ENCODE measurements at places on chromosomes 12 and 14.

GRCh38 chr14:68361231-68361630, 431.6 kb downstream of the ZFP36L1 start:
- DNase-seq, result no peak

DNA sequence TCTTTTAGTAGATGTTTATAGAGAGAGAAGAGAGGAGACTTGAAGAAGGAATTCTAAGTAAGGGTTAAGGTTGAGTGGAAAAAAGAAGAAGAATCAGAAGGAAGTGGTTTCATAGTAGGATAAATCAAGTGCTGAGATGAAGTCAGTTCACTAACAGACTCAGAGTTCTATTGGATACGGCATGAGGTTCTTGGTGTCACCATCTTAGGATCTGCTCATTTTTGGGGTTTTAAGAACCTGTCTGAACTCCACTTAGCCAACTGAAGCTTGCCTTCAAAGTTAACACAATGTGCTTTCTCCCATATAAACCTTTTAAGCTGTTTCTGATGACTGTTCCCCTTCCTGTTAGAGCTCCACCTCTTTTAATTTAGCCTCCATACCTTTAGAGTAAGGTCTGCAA, 152.6 kb downstream of the PRKCH start:
- no peak for DNase-seq

DNA sequence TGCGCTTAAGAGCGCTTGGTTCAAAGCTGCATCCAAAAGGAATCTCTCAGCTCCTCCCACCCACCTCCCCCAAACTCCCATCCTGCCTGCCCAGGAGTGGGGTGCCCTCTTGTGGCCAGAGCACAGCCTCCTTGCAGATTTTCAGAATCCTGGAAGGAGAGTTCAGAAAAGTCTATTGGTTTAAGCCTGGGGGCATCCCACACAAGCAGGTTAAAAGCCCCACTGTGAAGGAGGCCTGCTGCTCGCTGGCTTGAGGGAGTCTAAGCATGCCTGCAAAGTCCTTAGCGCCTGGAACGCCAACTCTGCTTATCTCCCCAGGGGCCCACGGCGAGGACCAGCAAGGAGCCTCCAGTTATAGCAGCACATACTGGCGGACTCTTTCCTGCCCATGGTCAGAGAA, 297.1 kb downstream of the KSR2 start:
- DNase-seq, result no peak

GRCh38 chr12:75591628-75592027, 80.2 kb upstream of the KRR1 start:
- DNase-seq, result no peak

- no peak for DNase-seq
These were observed 16.5 kb upstream of the GABARAPL1 start for GRCh38 chr12:10196210-10196609.

DNA sequence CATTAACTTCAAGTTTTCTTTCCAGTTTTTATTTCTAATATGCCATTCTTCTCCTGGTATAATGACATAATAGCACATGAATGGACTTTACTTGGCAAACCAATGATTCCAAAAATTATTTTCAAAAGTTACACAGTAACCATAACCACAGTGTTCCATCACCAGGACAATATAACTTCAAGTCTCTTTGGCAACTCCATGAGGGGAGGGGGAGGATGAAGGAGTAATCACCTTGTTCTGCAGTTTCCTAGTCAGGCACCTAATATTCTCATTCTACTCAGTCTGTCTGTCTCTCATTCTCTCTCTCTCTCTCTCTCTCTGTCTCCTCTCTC, 66.6 kb downstream of the BTG1 start:
- no peak for DNase-seq

GRCh38 chr14:30291216-30291615, 267.7 kb upstream of the G2E3 start:
- DNase-seq, result no peak

DNA sequence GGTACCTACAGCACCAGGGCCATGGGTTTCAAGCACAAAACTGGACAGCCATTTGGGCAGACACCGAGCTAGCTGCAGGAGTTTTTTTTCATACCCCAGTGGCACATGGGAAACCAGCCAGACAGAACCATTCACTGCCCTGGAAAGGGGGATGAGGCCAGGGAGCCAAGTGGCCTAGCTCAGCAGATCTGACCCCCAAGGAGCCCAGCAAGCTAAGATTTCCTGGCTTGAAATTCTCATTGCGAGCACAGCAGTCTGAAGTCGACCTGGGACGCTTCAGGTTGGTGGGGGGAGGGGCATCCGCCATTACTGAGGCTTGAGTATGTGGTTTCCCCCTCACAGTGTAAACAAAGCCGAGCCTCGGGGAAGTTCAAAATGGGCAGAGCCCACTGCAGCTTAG, 81.2 kb upstream of the CCDC175 start:
- no peak for DNase-seq

- DNase-seq, result no peak
These were observed 55.7 kb downstream of the ERC1 start for GRCh38 chr12:1046727-1047126.

DNA sequence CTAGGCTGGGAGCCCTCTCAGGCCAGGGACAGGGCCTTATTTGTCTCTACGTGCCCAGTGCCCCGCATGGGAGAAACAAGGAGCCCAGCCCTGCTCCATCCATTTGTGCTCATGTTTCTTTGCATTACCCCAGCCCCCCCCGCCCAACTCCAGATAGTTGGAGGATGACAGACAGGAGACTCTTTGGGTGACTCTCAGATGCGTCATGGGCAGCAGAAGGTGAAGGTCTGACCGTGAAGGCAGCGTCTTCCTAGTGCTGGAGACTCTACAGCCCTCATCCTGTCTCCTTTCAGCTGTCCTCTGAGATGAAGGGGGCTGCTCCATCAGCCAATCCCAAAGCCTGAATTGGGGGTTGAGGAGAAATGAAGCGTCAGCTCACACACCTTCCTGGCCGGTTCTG, 283 bp upstream of the PSMB11 start:
- no peak for DNase-seq

DNA sequence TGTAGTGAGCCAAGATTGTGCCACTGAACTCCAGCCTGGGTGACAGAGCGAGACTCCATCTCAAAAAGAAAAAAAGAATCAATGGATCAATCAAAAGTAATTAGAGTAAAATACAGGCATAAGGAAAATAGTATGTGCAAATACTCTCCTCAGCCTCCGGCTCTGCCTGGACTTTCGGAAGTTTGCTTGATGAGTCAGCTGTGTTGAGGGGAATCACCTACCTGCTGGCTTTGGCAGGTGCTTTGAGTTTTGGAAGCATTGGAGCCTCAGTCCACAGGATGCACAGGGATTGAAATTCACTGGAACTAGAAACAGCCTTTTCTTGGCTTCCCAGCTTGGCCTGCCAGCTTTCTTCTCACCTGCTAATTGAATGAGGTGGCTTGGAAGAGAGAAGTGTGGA, 268.2 kb downstream of the PCNX1 start:
- no peak for DNase-seq

GRCh38 chr14:99519931-99520421, 38.8 kb downstream of the CCNK start:
- no peak for DNase-seq

DNA sequence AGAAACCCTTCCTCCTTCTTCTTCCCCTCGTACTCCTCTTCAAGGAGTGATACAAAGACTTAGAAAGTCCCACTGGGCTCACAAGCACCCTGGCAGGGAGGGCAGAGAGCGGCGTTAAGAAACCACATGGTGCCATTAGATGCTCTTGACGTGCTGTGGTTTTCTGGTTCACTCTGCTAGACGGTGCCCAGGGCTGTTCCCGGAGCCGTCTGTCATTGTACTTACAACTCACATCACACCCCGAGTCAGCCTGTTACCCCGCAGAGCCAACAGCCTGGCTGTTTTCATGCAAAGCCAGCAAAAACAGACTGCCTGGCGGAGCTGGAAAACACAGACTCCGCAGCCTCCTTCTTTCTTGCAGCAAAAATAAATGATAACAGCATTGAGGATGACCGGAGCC, 232.6 kb upstream of the TBX3 start:
- no peak for DNase-seq

- no peak for DNase-seq
These were observed 22.8 kb upstream of the MMP17 start for GRCh38 chr12:131805421-131805820.

DNA sequence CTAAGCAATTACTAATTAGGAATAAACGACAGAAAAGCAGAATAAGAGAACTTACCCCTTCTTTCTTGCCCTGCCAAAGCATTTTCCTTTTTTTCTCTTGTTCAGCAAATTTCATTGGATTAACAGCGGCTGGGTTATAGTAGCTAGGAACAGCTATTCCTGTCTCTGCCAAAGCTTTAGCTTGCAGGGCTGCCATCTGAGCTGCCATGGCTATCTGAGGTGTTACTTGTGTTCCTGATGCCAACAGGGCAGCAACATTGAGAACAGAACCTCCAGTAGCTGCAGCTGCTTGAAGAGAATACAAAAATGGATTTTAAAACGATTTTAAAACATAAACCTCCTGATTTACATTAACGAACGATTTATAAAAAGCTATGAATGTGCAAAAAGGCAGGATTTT, 7.4 kb upstream of the ZCCHC8 start:
- DNase-seq, result no peak

DNA sequence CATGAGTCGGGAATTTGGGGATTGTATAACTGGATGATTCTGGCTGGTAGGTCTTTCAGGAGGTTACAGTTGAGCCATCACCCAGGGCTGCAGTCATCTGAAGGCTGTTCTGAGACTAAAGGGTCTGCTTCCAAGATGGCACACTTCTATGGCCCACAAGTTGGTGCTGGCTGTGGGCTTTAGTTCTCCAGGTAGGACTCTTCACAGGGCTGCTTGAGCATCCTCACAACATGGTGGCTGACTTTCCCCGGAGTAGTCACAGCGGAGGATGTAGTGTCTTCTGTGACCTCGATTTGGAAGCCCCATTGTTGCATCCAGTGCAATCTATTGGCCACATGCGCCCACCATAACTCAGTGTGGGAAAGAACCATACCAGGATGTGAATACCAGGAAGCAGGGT, 14.4 kb downstream of the PHETA1 start:
- no peak for DNase-seq
